ENCODE measurements at places on chromosomes 2 and 18. TPM values are rescaled to one million over a fixed set of nuclear protein-coding genes. Genes with fewer than 3 reads are reported as not detected.
A peak's percentile ranks its signal among the peaks of the same experiment; 100 is the strongest.

- H3K36me3 ChIP-seq, result no peaks in the 10 kb centered on the region
- H3K27me3 ChIP-seq, result no peaks in the 10 kb centered on the region
- H3K27ac ChIP-seq, result no peak overlapping the region
- DNase-seq, result no peak
- H3K4me1 ChIP-seq, result no peaks in the 10 kb centered on the region
Measured at GRCh38 chr18:23200756-23201155, 65.5 kb downstream of the CABLES1 start.

DNA sequence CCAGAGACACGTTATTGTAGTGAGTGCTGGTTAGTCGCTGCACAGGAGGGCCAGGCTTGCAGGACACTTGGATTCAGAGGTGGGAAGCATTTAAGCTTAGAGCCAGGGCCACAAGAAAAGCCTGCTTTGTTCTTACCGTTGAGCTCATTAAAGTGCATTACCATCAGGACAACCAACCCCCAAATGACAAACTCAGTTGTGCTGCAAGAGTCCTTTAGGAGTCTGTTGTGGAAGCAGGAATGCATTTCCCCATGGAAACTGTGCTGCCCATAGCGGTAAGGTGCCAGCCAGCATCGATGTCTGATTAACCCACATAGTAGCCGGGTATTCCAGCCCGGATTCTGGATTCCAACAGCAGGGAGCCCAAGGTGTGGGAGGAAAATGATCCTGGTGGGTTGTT, 23.4 kb upstream of the REEP1 start:
- no peaks in the 10 kb centered on the region for H3K4me1 ChIP-seq
- H3K27me3 ChIP-seq, result no peaks in the 10 kb centered on the region
- no peak overlapping the region for H3K27ac ChIP-seq
- DNase-seq, result no peak
- H3K4me3 ChIP-seq, result no peak overlapping the region
- no peaks in the 10 kb centered on the region for H3K36me3 ChIP-seq

The DLX1 gene
- total RNA-seq, result not detected

DNA sequence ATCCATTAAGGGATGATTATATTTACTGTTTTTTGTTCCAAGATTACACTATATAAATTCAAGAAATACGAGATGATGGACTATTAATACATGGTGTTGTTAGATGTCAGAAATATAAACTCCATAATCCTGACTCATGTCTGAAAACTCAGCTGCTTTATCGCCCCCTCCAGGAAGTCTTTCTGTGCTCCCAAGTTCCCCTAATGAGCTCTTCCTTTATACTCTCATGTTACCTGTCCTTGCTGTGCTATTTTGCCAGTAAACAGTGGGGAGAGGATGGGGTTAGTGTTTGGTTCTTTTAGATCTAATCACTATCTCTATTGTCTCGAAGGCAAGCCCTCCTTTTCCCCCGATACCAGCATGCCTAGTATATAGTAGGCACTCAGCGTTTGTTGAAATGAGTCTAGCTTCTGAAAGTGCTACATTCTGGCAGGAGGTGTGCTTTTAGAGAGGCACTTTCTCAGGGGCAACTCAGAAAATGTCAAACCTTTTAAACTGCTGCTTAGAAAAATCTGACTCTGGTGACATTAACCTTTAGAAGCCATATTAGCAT, 21.4 kb upstream of the BARD1 start:
- no peak overlapping the region for H3K27ac ChIP-seq
- H3K27me3 ChIP-seq, result no peaks in the 10 kb centered on the region
- DNase-seq, result no peak
- H3K4me3 ChIP-seq, result no peak overlapping the region

DNA sequence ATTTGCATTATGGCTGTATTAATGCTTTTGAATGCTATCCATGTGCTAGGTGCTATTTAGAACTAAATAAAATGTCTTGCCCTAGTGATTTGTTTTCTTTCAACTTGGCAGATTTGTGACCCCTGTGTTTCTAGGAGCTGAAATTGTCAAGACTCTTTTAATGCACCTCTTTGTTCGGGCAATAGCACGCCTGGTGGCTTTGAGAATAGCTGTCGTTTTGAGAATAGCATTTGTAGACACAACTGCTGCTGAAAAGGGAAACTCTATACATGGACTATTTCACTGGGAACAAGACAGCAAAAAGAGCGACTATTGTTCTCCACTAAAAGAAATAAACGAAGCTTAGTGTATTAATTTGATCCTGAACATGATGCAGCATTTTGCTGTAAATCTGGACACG, 352.1 kb upstream of the ZNF521 start:
- no peak overlapping the region for H3K27ac ChIP-seq
- H3K4me1 ChIP-seq, result no peaks in the 10 kb centered on the region
- no peaks in the 10 kb centered on the region for H3K36me3 ChIP-seq
- no peaks in the 10 kb centered on the region for H3K27me3 ChIP-seq
- DNase-seq, result no peak
- H3K4me3 ChIP-seq, result no peak overlapping the region

- H3K27me3 ChIP-seq, result no peaks in the 10 kb centered on the region
- H3K4me1 ChIP-seq, result peaks cover 3% of the 10 kb centered on the region
- H3K4me3 ChIP-seq, result no peak overlapping the region
- DNase-seq, result no peak
- H3K36me3 ChIP-seq, result no peaks in the 10 kb centered on the region
- no peak overlapping the region for H3K27ac ChIP-seq
Measured at GRCh38 chr18:23832911-23833310, 143.7 kb downstream of the LAMA3 start.

DNA sequence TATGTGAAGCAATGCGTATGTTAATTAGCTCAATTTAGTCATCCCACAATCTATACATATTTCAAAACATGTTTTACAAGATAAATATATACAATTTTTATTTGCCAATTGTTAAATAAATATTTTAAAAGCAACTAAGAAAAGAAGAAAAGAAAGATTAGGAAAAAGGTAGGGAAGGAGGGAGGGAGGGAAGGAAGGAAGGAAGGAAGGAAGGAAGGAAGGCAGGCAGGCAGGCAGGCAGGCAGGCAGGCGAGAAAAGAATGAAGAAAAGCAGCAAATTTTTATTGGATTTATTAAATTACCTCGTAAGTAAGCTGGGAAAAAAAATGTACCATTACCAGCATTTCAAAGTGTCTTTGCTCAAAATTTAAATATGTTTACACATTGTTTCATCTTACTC, 30.5 kb downstream of the NOL4 start:
- no peaks in the 10 kb centered on the region for H3K27me3 ChIP-seq
- H3K36me3 ChIP-seq, result no peaks in the 10 kb centered on the region
- no peak for DNase-seq
- no peak overlapping the region for H3K27ac ChIP-seq
- H3K4me3 ChIP-seq, result no peak overlapping the region

GRCh38 chr2:196987649-196988364, 61.3 kb upstream of the PGAP1 start:
- H3K27me3 ChIP-seq, result no peaks in the 10 kb centered on the region
- peaks cover 22% of the 10 kb centered on the region for H3K36me3 ChIP-seq
- H3K4me1 ChIP-seq, result peaks cover 63% of the 10 kb centered on the region
- H3K27ac ChIP-seq, result peak overlapping the region; percentile 70
- DNase-seq, result no peak
